ENCODE measurements at places on chromosomes 5 and 9.

- DNase-seq, result peak; percentile 71
Measured at GRCh38 chr9:3401221-3401954, 124.4 kb downstream of the RFX3 start.

GRCh38 chr9:123773783-123774182 is 156.1 kb downstream of the DENND1A start:
- no peak for DNase-seq

- no peak for DNase-seq
Measured at GRCh38 chr5:127928053-127928452, 155.5 kb upstream of the SLC12A2 start.

GRCh38 chr9:16459421-16460148 is 410.9 kb downstream of the BNC2 start:
- DNase-seq, result no peak

- DNase-seq, result no peak
Measured at GRCh38 chr9:115367780-115368525, 250.0 kb upstream of the TNC start.

DNA sequence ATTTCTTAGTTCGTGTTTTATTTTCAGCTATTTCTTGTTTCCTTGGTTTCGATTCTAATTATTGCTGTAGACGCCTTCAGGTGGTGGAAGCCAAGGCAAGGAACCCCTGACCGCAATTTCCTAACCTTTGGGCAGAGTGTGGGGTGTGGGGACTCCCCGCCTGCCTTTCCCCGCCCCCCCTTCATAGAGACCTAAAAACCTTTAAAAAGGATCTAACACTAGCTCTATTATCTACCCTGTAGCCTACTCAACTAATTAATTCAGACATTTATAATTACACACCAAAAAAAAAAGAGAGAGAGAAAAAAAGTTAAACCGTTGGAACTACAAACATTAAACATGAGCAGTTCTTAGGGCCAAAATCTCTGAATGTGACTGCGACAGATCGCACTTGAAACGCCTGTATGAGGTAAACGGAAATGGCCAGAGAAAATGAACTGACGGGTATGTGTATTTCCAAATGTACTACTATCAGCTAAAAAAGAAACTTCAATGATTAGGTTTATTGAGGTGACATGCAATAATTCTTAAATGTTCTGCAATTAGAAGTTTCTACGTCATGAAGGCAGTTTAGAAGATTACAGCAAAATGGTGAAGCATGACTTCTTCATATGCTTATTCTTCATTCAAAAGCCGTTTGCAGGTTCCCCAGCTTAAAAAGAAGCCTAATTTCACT is 19.0 kb upstream of the FER start:
- no peak for DNase-seq

DNA sequence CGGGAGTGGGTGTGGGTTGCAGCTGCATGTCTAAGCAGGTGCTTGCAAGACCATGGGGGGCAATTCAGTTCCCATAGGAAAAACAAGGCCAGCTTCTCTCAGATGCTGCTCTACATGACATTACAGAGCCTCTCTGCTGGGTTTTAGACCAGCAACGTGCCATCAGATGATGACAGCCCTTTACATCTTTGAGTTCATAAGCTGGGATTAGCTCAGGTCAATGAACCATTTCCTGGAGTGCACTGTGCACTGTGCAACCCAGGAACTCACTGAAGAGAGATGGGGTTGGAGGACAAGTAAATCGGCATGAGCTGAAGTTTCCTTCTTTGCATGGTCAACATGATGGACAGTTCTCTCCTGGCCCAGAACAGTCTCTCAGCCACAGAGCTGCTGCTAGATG is 160.6 kb downstream of the MARCHF11 start:
- DNase-seq, result no peak

GRCh38 chr9:91166796-91167366 is 194.8 kb downstream of the AUH start:
- DNase-seq, result no peak

DNA sequence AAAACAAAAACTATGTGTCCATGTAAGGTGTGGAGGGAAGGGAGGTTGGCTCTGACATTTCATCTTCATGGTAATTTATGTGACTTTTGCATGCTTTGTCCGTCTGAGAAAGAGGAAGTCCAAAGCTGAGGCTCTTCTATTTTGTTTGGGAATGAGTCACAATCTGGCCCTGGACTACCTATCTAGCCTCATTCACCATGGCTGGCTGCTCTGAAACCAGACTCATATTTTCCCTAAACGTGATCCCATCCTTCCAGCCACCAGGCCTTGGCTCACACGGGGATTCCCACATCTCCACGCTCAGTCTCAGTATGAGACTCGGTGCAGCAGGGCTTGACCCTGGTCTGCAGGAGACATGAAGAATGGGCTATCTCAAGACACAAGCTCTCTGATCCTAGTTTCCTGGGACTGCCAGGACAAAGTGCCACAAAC is 672.8 kb downstream of the ACTL7B start:
- DNase-seq, result no peak

DNA sequence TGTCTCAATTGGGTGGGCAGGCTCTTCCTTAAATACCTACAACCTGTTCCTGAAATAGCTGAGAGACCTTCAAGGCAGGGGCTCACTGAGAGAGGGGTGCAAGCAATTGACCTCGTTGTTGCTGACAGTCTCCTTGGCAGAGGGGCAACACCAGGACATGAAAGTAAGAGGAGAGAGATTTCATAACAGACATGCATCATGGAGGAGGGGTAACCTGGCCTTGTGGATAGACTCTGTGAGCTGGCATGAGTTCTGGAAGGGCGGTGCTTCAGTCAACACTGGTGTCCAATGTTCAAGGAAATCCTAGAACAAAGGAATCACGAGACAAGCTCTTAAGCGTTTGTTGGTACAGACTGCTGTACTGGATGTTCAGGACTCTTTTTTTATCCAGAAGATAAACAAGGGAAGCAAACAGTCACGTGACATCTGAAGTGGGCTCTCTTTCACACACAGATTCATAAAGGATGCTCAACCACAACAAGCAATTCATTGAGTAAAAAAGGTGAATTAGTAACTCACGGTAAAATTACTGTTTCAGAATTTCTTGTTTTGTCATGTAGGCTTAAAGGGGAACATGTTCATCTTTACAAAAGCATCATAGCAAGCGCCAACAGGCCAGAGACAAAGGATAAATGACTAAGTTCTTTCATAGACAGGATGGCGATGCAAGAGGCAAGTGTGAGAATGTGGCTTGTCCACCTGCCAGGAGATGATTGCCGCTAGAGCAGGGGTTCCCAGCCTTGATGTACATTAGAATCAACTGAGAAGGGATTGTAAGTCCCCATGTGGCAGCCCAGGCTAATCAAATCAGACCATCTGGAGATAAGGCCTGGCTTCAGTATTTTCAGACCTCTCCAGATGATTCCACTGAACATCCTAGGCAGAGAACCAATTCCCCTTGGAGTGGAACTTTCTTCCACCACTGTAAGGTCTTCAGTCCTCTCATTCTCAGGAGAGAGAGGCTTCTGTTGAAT is 20.7 kb downstream of the ANKRA2 start:
- DNase-seq, result peak; percentile 39

- no peak for DNase-seq
Measured at GRCh38 chr5:27062451-27062850, 24.1 kb upstream of the CDH9 start.

GRCh38 chr9:121991307-121991661 is 101.8 kb downstream of the TTLL11 start:
- no peak for DNase-seq

DNA sequence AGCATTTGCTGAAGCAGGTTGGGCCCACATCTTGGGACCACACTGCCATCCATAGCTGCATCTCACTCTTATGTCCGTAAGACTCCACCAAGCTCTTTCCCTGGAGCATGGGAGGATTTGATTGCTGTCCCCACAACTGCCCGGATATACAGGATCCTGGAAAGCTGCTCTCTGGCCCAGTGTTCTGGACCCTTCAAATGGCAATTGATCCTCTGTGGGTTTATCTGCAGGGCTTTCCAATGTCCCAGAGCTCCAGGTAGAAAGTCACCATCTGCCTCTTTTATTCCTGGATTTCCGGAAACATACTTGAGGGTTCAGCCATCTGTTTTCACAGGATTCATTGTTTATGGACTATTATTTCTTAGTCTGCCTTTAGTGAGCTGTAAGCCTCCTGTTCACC is 214.6 kb downstream of the SREK1 start:
- no peak for DNase-seq

GRCh38 chr9:91517801-91518200 is 94.2 kb upstream of the NFIL3 start:
- no peak for DNase-seq

DNA sequence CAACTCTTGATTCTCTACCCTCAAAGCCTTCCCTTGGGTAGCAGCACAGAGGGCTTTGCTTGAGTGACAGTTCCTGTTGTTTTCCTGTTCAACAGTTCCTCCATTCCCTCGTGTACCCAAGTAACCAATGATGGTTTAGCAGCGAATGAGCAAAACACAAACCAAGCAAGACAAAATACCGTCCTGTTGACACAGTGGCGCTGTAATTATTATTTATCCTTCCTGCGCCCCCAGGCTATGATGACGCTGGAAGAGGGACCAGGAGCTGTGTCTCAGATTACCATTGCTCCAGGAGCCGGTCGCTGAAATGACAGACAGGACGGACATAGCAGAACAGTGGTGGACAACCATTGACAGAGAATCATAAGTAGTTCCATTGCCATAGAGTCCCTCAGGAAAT is 154.8 kb downstream of the GADD45G start:
- peak; percentile 89 for DNase-seq

- no peak for DNase-seq
Measured at GRCh38 chr9:109098960-109099308, 20.8 kb downstream of the TMEM245 start.

- DNase-seq, result no peak
Measured at GRCh38 chr5:170316937-170317336, 19.4 kb upstream of the LCP2 start.

DNA sequence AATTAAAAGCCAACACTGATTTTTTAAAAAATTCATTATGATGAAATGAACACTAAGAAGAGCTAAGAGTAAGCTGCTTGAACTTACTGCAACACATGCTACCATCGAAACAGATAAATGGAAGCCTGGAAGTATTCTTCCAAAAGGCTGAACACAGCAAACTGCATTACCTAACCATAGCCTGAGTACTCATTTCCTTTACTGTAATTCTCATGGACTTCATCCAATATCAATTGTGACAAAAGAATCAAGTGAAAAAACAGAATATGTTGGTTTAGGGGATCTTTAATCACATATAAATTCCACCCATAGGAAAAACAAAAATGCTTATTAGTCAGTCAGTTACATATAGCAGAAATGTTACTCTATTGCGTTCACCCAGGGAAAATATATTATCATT is 68.5 kb downstream of the DROSHA start:
- DNase-seq, result no peak

DNA sequence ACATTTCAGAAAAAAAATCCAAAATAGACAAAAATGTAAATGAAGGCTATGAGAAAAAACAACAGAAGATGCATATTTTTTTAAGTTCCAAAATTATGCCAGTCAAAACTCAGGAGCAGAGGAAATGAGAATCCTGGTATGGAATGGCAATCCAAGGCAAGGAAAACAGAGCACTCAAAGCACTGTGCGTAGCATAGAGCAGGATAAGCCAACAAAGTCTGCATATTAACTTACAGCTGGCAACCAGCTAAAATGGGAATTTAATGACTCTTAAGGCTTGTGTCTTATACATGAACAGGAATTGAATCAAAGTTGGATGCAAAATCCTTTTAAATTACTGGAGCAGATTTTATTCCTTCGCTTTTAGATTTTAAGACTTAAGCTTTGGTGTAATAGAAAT is 203.5 kb upstream of the DAPK1 start:
- DNase-seq, result no peak

GRCh38 chr9:93575796-93576257 is 557 bp upstream of the PHF2 start:
- no peak for DNase-seq

- no peak for DNase-seq
Measured at GRCh38 chr5:150530423-150530822, 22.5 kb downstream of the NDST1 start.

DNA sequence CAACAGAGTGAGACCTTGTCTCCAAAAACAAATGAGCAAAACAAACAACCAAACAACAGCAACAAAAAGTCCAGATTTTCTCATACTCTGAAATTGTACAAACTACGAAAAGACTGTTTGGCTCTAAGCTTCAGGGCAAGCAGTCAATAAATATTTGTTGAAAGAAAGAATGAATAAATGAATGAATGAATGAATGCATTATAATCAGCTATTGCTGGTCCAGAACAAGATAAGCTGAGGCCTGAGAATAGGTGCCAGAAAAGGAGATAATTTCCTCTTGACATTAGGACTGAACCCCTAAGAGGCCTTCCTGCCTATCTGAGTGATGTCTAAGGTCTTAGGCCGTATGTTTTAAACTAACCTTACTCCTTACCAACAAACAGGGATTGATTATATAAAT is 99.2 kb upstream of the IL6ST start:
- DNase-seq, result no peak

GRCh38 chr5:123690821-123691220 is 178.8 kb downstream of the CSNK1G3 start:
- no peak for DNase-seq

DNA sequence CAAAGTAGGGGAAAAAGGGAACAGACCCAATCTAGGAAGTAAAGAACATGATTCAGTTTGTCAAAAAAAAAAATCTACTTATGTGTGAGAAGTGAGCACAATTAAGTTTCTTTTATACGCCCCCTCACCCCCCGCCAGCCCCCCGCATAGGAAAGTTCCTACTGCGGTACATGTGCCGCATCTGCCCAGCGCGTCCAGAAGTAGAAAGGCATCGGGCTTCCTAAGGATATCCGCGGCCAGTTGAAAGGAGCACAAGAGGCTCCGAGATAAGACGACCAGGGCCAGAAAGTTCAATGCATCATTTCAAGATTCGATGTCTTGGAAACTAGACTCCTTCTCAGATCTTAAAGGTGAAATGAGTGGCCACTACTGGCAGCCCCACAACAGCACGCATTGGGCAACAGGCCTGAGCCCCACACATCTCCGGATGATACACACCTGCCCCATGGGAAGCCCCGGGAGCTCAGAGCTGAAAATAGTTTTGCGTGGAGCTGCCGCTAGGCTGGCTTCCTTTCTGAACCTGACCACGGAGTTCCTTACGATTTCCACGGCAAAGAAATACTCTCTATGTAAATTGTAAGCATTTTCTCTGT is 203.9 kb downstream of the RAB3C start:
- no peak for DNase-seq
